Effector CD4-positive, alpha-beta T cell (primary cell): ENCODE measurements at places on chromosomes 1 and 21.

DNA sequence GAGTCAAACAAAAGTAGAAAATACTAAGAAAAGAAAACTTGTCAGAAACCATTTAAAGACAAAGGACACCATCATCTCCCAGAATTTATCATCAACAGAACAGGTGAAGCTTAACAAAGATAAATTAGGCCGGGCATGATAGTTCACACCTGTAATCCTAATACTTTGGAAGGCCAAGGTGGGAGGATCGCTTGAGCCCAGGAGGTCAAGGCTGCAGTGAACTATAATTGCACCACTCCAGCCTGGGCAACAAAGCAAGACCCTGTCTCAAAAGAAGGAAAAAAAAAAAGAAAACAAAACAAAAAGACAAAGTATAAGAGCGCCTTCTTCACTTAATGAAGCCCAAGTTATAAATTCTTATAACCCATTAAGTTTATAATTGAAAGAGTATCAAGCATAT is 25.6 kb downstream of the RERE start:
- no peak for DNase-seq

DNA sequence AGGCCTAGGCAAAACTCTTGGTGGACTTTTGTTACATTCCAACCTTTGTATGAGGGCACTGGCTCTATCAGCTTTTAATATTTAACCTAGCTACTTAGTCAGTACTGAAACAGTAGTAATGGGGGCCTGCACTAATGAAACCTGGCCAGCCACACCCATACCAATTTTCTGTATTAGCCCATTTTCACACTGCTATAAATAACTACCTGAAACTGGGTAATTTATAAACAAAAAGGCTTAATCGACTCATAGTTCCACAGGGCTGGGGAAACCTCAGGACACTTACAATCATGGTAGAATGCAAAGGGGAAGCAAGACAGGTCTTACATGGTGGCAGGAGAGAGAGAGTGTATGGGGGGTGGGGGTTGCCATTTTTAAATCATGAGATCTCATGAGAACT is 245.7 kb upstream of the RGS18 start:
- DNase-seq: no peak

- no peak for DNase-seq
Measured at GRCh38 chr1:158199849-158200248, 19.2 kb downstream of the CD1D start.

GRCh38 chr1:169465281-169465680 is 20.5 kb downstream of the SLC19A2 start:
- DNase-seq: no peak

DNA sequence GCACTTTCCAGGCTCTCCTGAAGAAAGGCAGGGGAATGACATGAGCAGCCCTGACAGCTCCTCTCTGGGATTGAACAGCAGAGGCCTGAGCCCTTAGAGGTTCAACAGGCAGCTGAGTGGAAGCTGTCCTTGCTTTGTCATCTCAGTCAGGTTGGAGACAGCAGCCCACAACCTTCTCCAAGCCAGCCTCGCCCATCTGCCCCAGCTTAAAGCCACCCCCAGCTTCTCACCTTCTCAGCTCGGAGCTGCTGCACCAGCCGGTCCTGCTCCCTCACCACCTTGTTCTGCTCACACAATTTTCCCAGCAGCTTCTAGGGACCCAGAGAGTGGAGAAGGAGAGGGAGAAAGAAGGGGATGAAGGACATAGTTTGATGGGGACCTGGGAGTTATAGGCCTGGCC is 35.2 kb upstream of the GOLT1A start:
- no peak for DNase-seq
